Stimulated activated CD4-positive, alpha-beta T cell treated with anti-CD3 and anti-CD28 coated beads, Interleukin-1b, Interleukin-23, amount 100 ng/mL, for 1 hour (primary cell): ENCODE measurements at places on chromosomes 5 and 9.

- DNase-seq = no peak
Measured at GRCh38 chr9:134388976-134389375, 62.7 kb downstream of the RXRA start.

DNA sequence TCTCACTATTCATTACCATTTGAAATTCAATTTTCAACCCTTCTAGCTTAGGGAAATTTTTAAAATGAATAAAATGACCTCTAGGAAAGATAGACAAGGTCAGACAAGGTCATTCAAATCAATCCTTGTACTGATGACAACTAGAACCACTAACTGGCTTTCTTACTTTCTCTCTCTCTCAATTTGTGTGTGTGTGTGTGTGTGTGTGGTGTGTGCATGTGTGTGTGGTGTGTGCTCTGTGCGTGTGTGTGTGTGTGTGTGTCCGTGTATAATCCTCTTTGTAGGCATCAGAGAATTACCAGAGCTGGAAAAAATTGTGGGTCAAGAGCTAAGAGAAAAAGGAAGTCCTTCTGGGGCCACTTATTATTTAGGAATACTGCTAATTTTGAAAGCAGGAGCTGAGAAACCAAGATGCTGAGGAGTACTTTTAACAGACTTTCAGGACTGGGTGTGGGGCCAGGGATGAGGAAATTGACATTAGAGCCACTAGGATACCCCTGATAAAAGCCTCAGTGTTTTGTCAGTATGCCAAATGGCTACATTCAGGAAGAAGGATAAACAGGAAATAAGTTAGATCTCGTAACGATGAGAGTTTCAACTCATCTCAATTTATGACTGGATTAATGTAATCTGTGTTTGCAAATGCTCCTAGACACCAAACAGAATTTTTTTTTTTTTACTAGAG lies 723.3 kb downstream of the CETN3 start:
- DNase-seq = no peak

DNA sequence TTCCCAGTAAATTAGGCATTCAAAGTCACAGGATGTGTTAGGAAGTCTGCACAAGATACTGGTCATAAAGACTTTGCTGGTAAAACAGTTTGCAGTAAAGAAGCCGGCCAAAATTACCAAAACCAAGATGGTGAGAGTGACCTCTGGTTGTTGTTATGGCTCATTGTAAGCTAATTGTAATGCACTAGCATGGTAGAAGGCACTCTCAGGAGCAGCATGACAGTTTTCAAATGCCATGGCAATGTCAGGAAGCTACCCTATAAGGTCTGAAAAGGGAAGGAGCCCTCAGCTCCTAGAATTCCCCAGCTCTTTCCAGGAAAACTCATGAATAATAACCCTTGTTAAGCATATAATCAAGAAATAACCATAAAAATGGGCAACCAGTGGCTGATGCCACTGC lies 64.3 kb upstream of the TNC start:
- no peak for DNase-seq

DNA sequence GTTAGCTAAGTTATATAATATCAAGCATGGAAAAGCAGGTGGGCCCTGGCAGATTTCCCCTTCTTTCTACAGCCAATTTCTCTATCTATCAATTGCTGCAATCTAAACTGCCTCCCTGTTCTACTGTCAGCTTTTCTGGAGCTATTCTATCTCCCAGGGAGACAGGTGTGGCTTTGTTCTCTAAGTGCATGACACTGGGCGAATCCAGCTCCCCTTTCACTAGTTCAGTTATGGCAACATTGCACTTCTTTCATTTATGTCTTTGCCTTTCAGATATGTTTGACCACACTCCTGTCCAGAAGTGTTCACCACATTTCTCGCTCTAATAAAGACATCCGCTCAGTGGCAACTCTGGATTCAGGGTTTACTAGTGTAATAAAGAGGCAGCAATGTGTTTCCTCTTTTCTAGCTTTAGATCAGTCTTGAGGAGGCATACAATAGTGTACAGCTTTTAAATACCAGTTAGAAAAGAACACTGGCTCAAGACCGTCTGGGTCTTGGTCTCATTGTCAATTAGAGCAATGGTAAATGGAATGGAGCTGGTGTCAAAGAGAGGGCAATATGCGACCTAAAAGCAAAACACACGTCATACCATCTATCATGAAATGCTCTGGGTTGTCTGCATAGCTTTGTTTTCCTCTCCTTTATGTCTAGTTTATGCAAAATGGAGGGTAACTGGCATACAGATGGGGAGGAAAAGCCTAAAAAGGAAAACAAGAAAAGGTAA lies 197.0 kb downstream of the SLF1 start:
- DNase-seq = no peak

GRCh38 chr9:72351538-72352453 lies 13.2 kb downstream of the ZFAND5 start:
- no peak for DNase-seq

DNA sequence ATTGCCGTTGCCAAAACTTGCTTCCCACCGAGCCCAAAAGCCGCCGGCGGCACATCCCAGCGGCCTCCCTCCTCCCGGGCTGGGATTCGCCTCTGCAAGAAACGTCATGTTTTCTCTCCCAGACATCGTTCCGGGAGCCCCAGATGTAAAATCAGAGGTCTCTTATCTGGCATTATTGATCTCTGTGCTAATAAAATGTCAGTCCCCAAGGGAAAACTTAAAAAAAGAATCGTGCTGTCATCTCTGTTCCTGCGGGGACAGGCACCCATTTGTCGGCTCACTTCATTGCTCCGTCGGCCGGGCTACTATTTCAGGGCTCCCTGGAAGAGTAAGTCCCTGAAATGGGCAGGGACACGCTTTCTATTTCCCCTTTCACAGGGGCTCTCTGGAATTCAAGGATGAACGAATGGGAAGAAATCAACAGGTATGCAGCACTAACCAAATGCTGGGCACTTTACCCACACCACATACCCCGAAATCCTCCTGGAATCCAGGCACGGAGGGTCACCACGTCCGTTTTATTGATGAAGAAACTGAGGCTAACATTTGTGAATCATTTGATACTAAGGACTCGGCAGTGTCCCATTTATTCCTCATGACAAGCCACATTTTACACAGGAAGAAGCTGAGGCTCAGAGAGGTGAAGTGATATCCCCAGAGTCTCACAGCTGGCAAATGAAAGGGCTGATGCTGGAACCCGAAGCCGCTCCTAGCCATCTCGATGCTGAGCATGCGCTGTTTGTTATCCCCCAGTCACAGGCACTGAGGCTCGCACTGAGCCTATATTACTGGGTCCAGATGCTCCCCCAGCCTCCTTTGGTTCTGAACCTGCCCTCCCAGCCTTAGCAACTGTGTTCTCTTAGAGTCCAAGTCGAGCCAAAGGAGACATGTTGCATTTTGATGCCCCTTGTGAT lies 35.7 kb upstream of the MSX2 start:
- no peak for DNase-seq

GRCh38 chr5:171614971-171615653 lies 170.5 kb upstream of the SMIM23 start:
- DNase-seq = no peak
